ENCODE measurements at places on chromosomes 1 and 21. TPM values are rescaled to one million over a fixed set of nuclear protein-coding genes. Genes with fewer than 3 reads are reported as not detected.

The TCHHL1 gene
- not detected for total RNA-seq

The CFHR1 gene
- 0.24 TPM for total RNA-seq

GRCh38 chr1:234656070-234656895 lies 46.3 kb upstream of the IRF2BP2 start:
- ATAC-seq: no peak

DNA sequence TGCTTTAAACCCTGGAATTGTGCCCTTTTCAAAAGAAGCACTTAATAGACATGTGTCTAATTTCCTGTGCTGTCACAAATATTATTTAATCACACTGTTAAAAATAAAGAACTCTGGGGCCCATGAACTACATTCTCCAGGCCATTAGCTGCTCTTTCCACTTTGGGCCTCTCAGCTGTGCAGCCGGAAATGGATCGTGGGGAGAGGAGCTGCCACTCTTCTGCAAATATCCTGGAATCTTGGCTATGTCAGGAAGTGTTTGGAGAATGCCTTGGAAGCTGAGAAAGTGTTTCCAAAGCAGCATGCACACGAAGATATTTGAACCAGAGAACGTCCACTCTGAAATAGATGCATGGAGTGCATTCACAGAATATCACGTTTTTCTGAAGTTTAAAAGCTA lies 27.5 kb upstream of the VPS26C start:
- ATAC-seq: no peak

DNA sequence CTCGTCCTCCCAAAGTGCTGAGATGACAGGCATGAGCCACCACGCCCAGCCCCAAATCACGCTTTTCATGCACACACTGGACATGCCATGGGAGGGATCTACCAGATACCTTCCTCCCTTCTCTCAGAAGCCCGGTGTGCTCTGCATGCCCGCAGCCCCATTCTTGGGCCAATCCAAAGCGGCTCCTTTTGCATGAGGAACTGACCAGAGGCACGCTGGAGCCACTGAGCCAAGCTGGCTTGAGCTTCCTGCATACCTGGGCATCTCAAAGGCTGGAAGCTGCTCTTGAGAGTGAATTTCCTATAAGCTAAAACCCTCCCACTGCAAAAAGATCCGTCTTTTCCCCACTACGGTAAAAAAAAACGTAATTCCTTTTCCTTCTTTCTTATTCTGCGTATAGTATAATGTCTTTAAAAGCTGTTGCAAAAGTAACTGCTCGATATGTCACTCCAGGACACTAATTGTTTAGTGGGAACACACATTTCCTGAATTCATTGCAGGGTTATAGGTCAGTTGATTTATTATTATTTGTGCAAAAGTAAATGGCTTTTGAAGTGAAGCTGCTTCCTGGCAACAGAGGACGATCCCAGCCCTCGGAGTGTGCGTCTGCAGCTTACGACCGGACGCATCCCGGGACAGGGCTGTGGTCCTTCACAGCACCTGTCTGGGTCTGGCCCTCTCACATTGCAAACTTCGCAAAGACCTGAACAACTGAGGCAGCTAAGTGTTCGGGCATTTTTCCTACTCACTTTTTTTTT lies 61.8 kb upstream of the ETS2 start:
- no peak for ATAC-seq

The CNR2 gene
- 0.08 TPM for total RNA-seq
